Esophagus squamous epithelium (tissue), 5 donors: ENCODE measurements at places on chromosomes 3 and 15.

DNA sequence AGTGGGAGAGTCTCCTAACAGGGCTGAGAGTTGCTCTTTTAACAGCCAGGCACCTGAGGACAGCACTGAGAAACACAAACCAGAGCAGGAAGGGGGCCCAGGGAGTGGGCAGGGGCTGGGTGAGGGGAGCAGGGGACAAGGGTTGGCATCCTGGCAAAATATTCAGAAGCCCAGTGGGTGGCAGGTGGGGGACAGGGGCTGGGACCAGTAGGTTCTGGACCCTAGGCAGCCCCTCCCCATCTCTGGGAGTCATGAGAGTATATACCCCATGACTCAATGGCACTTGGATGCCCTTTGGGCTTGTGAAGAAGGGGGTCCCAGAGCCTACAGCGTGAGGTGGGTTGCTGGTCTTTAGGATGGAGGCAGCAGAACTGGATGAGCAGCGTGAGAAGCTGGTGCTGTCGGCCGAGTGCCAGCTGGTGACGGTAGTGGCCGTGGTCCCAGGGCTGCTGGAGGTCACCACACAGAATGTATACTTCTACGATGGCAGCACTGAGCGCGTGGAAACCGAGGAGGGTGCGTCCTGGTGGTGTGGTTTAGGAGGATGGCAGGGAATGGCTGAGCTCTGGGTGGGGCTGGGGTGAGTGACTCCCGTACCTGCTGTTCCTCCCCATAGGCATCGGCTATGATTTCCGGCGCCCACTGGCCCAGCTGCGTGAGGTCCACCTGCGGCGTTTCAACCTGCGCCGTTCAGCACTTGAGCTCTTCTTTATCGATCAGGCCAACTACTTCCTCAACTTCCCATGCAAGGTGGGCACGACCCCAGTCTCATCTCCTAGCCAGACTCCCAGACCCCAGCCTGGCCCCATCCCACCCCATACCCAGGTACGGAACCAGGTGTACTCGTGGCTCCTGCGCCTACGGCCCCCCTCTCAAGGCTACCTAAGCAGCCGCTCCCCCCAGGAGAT lies 24.2 kb downstream of the NBEAL2 start:
- DNase-seq, result no peak

GRCh38 chr3:63798949-63799348 lies 20.1 kb upstream of the C3orf49 start:
- no peak for DNase-seq

DNA sequence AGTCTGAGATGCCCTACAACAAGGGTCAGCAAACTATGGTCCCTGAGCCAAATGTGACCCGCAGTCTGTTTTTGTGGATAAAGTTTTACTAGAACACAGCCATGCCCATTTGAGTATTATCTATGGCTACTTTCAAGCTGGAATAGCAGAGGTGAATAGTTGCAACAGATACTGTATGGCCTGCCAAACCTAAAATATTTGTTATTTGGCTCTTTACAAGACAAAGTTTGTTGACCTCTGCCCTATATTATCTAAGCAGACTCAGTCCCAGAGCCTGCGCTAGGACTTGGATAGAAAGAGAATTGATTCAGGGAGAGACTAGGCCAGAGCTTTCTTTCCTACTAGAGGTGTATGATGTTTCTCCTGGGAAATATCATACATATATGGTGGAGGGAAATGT lies 81.7 kb upstream of the NMNAT3 start:
- no peak for DNase-seq

GRCh38 chr3:11154953-11155325 lies 646 bp downstream of the HRH1 start:
- no peak for DNase-seq

- no peak for DNase-seq
Observed at GRCh38 chr15:77497942-77498361, 77.3 kb downstream of the HMG20A start.

- no peak for DNase-seq
Observed at GRCh38 chr15:82810061-82810889, 847 bp downstream of the WHAMM start.

GRCh38 chr3:20055020-20055775 lies 15.0 kb downstream of the KAT2B start:
- DNase-seq, result no peak

DNA sequence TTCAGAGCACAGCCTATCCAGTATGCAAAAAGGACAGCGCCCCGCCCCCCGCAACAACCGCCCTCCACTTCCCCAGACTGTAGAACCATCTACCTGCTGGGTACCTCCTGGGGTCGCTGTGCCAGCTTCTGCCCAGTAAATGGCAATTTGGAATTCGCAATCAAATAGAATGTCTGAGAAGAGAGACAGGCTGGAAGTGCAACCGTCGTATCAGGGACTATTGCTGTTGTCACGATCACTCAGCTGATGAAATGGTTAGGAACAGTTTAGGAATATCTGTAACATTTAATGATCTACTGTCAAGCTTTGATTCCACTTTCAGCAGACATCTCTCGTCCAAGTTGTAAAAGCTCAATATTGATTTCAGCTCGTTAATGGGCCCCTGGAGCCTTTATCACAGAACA lies 13.3 kb upstream of the PARL start:
- no peak for DNase-seq

- no peak for DNase-seq
Observed at GRCh38 chr3:6799264-6799915, 61.5 kb upstream of the GRM7 start.
